ENCODE measurements at places on chromosomes 1 and 21.

DNA sequence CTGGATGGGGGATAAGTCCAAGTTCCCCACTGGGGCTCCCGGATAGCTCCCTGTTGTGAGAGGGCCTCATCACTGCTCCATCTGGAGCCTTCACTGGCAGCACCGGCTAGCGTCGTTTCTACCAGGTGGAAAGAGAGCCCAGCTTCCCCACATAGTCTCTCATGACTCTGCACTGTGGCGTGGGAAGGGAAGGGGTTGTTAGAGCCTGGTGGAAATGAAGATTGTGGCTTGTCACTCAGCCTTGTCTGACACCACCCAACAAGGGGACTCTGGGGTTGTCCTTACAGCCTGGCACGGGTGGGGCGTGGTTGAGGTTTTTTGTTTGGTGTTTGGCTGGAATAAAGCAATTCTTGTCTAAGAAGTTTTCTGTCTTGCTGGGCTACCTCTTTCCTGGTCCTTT is 94.6 kb downstream of the ADARB1 start:
- DNase-seq: no peak

GRCh38 chr1:99970713-99971255 is 988 bp downstream of the SLC35A3 start:
- no peak for DNase-seq

GRCh38 chr1:18681423-18681835 is 50.8 kb downstream of the PAX7 start:
- no peak for DNase-seq

DNA sequence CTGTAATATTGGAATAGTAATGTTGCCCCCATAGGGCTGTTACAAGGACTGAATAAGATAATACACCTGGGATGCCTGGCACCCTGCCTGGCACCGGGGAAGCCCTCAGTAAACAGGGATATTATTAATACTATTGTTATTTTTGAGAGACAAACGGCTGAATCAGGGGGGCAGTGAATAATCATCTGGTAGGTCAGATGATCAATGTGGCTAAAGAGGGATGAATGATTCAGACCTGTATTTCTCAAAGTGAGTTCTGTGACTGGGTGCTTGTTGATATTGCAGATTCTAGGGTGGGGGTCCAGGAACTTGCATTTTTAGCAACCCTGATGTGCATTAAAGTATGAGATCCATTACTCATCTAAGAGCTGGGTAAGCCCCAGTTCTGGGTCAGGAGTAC is 46.2 kb upstream of the BCL10 start:
- DNase-seq: no peak

- no peak for DNase-seq
Observed at GRCh38 chr1:24322470-24323177, 3.5 kb downstream of the GRHL3 start.

DNA sequence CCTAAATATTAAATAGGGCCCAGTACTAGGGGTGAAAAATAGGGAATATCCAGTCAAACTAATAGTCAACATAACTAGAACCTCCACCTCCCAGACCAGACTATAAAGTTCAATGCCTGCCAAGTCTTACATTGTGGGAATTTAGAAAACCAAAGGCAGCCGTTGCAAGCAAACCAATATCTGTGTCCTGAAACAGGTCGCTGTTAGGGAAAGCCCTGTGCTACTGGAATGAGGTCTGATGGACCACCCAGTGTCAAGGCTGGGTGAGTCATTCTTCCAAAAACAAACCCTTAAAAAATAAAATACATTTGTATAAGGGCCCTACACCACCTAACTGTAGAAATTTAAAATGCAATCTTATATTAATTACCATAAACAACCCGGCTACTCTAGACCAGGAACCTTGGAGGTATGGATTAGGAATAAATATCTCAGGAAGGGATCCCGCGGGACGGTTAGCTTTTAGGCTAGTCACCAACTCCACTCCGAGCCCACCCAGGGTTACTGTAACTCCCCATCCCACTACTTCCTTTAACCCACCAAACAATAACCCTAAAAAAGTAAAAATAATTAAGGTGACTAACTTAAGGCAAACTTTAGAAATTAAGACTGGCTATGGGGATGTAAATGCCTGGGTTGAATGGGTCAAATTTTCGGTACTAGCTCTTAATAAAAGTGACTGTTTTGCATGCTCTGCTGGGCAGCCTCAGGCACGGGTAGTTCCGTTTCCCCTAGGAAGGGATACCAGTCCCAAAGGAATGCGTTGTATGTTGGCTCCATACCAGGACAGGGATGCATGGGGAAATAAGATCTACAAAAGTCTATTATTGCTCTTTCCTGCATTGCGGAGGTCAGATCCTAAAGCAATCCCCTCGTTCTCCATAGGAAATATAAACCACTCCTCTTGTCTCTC is 65.4 kb upstream of the TLR5 start:
- DNase-seq: no peak

GRCh38 chr1:220347654-220348175 is 75.5 kb upstream of the RAB3GAP2 start:
- DNase-seq: no peak

Measured in stimulated activated CD4-positive, alpha-beta T cell treated with anti-CD3 and anti-CD28 coated beads, TNF-alpha, amount 100 ng/mL, for 1 hour (primary cell).